Trophoblast cell (in vitro differentiated cells and primary cell): ENCODE measurements at places on chromosomes 7 and 10.

DNA sequence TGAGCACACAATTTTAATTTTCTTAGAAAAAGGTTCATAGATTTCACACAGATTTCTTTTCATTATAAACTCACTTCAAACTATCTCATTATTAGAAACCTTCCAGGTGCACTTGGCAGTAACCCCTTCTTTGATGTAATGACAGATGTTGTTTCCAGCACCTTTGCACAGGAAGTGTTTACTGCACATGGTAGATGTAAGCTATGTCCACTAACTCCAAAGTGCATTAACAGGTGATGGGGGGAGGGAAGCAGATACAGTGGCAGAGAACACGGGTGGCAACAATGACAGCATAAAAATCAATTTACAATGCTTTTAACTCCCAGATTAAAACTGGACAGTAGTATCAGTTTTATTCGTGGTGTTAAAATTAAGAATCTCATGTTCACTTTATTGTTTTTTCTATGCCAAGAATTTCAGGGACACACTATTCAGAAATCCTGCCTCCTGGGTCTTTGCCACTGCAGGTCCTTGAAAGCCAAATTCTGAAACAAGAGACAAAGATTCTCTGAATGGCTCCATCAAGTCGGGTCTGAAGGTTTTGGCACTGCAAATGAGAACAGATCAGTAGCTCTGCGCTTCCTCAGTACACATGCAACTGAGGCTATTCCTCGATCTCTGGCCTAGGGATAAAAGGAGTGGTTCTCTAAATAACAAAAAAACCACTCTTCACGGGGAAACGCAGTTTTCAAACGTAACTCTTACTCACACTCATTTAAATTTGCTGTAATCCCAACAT lies 187.7 kb downstream of the JAZF1 start:
- no peaks in the 10 kb centered on the region for H3K27me3 ChIP-seq
- no peak overlapping the region for H3K4me3 ChIP-seq
- no peak overlapping the region for H3K27ac ChIP-seq
- H3K4me1 ChIP-seq = no peaks in the 10 kb centered on the region

DNA sequence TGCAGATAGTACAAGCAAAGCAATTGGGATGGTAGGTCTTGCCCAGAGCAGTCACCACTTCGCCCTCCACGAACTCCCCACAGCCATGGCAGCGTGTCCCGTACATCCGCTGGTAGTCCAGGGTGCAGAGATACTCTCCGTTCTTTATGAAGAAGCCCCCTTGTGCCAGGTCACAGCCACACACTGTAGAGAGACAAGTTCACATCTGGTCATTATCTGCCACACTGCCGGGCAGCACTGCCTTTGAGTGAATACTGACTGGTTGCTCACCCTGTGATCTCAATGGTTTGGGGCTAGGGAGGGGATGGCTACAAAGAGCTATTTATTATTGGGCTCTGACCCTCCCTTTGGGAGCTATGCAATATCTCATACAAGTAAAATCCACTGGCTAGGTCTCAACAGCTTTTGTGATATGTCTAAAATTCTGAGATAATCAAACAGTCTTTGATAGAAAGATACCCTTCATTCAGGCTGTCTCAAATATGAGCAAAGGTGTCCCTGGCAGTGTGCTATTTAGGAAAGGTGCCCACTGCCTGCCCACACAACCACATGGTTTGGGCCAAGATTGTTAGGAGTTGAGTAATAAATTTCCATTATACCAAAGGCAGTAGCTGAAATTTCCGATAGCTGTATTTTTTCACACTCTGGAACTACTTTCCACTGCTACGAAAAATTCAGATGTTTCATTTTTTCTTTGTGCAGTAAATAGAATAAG lies 82.5 kb downstream of the ABLIM1 start:
- H3K27ac ChIP-seq = no peak overlapping the region
- peak overlapping the region; percentile 14 for H3K4me3 ChIP-seq
- no peaks in the 10 kb centered on the region for H3K36me3 ChIP-seq

- H3K4me3 ChIP-seq = no peak overlapping the region
- H3K27ac ChIP-seq = no peak overlapping the region
- no peaks in the 10 kb centered on the region for H3K36me3 ChIP-seq
- no peaks in the 10 kb centered on the region for H3K27me3 ChIP-seq
- H3K4me1 ChIP-seq = peaks cover 3% of the 10 kb centered on the region
Measured at GRCh38 chr10:88136712-88137111, 273.3 kb downstream of the PTEN start.

GRCh38 chr10:29540016-29540415 lies 94.8 kb downstream of the SVIL start:
- H3K27me3 ChIP-seq = no peaks in the 10 kb centered on the region
- peaks cover 7% of the 10 kb centered on the region for H3K36me3 ChIP-seq
- H3K4me1 ChIP-seq = peaks cover 4% of the 10 kb centered on the region
- H3K4me3 ChIP-seq = no peak overlapping the region
- no peak overlapping the region for H3K27ac ChIP-seq

- no peaks in the 10 kb centered on the region for H3K27me3 ChIP-seq
- no peaks in the 10 kb centered on the region for H3K36me3 ChIP-seq
- H3K4me1 ChIP-seq = no peaks in the 10 kb centered on the region
- DNase-seq = no peak
- no peak within 1 kb of the TSS for H3K27ac ChIP-seq
Measured at GRCh38 chr10:5196702-5197113, at the start of gene AKR1C4. AKR1C4 (plus strand) TSS chr10:5196837; CDS start chr10:5196868, 31 bp downstream.

DNA sequence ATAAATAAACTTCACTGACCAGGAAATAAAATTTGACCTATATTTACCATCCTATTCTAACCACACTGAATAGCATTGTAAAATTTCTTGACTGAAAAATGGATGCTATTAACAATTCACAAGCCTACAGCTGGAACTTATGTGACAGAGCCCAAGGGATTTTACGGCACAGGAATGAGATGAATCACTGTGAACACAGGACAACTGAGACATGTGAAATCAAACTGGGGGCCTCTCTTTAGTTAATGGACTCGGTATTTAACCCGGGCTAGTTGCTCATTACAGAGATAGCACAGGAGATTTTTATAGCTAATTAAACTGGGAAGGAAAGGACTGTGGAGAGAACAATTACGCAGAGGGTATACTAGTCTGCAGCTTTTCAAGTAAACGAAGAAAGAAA lies 100.6 kb downstream of the MICU1 start:
- DNase-seq = no peak
- H3K27me3 ChIP-seq = no peaks in the 10 kb centered on the region
- no peaks in the 10 kb centered on the region for H3K4me1 ChIP-seq
- no peak overlapping the region for H3K4me3 ChIP-seq
- H3K27ac ChIP-seq = no peak overlapping the region
